ENCODE measurements at places on chromosomes 7 and 10.

GRCh38 chr7:128000854-128001265, 30.4 kb downstream of the LRRC4 start:
- no peak for DNase-seq

- DNase-seq: no peak
Measured at GRCh38 chr10:68239596-68240150, 7.8 kb upstream of the ATOH7 start.

DNA sequence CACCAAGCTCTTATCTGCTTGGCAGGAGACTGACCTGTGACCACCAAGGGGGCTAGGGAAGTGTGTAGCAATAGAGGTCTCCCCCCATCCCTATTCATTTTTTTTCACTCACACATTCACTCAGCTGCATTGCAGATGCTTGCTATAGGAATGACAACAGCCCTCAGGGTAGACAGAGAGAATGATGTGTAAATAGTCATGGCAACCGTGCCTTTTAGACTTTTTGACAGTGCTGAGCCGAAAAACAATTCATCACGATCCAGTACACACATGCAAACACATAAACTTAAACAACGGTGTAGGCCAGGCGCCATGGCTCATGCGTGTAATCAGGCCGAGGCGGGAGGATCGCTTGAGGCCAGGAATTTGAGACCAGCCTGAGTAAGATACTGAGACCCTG, 7.6 kb upstream of the ELN start:
- DNase-seq: no peak

GRCh38 chr7:26688936-26689506, 175.4 kb downstream of the SKAP2 start:
- DNase-seq: no peak

DNA sequence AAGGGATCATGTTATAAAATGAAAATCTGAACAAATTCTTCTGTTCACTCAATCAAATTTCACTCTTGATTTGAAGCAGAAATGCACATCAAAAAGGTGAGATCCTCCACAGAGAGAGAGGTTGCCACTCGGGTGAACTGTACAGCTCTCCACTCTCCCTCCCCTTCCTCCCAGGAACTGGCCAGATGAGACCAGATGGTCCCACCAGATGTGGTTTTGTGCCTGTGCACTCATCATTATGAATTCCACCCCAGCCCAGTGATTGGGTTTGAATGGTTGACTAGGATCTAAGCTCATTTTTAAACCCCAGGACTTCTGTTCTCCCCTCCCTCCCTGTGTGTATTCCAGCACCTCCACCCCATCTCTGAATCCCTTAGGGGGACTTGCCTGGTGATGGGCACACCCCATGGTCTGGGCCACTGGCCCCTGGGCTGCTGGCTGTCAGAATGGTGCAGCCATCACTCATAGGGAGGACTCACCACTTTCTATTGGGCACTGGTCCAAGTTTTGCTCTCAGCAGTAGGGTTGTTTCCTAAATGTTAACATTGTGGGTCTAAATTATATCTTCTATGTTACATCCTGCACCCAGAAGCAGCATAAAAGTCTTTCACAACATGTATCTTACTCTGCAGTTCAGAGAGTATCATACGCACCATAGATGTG, 393.1 kb downstream of the TNS3 start:
- DNase-seq: no peak

- DNase-seq: no peak
Measured at GRCh38 chr10:4101918-4102654, 317.1 kb upstream of the KLF6 start.

DNA sequence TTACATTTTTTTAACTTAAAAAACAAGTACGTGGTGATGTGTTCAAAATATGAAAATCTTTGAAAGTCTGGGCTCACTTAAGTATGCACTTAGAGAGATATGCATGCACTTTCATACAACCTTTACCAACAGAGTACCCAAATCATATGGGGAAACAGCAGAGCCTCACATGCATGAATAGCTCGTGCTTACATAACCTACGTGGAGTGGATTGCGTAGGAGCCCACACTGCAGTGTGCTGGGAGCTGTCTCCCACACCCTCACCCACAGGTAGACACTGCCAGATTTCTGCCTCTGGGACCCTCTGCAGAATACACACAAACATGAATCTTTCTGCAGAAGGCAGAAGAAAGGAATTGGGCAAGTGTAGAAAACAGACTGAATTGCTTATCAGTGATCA, 581 bp downstream of the CLCN1 start:
- no peak for DNase-seq

- DNase-seq: no peak
Measured at GRCh38 chr7:28732071-28732869, 225.9 kb downstream of the TRIL start.

GRCh38 chr7:6250364-6250833, 22.0 kb downstream of the CYTH3 start:
- no peak for DNase-seq

DNA sequence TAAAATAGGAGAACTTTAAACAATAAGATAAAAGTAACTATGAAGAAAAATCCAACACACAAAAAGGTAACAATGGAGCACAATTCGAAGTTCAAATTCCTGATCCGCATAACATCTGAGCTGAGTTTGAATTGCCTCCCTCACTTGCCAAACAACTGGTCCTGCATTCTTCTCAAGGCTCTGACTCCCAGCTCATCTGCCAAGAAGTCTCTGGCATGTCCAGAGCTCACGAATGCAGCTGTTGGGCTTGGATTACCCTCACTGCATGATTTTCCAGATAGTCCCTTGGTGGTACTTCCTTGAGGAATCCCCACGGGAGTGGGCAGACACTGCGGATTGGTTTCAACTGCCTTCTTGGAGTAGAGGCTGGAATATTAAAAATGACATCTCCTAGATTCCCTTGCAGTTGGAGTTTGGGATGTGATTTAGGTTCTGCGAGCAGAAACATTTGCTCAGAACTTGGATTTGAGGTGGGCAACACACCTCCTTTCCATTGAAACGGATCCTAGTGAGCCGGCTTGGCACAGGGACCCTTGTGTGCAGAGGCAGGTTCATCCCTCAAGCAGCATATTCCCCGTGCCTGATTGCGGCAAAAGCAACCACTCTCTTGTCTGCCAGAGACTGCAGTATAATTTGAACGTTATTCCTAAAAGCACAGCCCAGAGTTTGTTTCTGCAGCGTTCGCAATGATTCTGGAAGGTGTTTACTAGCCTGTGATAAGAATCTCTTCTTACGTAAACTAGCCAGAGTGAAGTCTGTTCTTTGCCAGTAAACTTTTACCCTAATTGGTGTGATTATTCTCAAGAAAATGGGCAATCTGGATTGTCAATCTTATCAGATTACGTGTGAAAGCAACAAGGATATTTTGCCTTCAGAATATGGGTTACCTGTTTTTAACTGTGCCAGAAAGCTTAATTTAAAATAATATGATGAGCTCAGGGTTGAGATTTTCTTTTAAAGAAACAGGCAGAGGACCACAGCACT, 23.4 kb upstream of the PRKCQ start:
- DNase-seq: no peak

GRCh38 chr10:11798845-11799735, 24.1 kb upstream of the PROSER2 start:
- no peak for DNase-seq

All from HuH-7.5 (cell line).